NAMALWA (cell line): ENCODE measurements at places on chromosomes 11 and 22.

- DNase-seq, result no peak
These were observed 1007.7 kb downstream of the BRD1 start for GRCh38 chr22:48819961-48820360.

DNA sequence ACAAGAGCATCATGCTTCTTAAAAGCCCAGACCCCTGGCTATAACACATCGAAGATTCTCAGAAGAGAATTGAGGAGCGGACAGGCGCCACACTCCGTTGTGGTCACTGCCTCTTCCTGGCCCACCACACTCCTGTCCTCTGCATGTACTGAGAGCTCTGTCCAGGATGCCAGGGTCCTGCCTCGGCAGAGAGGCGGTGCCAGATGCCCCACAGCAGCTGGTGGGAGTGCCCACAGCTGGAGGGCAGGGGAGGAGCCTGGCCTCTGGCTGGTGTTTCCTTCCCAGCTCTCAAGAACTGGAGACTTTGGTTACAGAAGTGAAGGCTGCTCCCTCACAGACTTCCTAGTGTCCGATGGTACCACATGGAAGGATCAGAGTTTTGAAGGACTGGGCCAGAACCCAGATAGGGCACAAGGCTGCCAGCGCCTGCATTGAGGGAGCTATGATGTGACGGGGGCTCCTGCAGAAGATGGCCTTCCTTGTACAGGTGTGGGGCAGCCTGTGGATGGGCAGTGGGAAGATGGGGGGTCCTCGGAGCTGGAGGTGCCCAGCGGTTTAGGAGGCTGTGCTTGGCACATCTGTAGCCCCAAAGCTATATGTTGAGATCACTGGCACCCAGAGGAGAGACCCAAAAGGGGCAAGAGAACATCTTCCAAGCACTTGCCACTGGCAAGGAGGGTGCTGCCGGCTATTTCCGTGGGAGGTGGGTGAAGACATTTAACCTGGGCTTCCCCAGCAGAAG, 19.4 kb downstream of the RSPH14 start:
- DNase-seq, result no peak

GRCh38 chr22:25232301-25232700, 12.9 kb downstream of the CRYBB2 start:
- DNase-seq, result no peak

- no peak for DNase-seq
These were observed 41.3 kb downstream of the LRP5 start for GRCh38 chr11:68353669-68354068.

- DNase-seq, result no peak
These were observed 12.9 kb downstream of the SFI1 start for GRCh38 chr22:31509061-31509762.

DNA sequence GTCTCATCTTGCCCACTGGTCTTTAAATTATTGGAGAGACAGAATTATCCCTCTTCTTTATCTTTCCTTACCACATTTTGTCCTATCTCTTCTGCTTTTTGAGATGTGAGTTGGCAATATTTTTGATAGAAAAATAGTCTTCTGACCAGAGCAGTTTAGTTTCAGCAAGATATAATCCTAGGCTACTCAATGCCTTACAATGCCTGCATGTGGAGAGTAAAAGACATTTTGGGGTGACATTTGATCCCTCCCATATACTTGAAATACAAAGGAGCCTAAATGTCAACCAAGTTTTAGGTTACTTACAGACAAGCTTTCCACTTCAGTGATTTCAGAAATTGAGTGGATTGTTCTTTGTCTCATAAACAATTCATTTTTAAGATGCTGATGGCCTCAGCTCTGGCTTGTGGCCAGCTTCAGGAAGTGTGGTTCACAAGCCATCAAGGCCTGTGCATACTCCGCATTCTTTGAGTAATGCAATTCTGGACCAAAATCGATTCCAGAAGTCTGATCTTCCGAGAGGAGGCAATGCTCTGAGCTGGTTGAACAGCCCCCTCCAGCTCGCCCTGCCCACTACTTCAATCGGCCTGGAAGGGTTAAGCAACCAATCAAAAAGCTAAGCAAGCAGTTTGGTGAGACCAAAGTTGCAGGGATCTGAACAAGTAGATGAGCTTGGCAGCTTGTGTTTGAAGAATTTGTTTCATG, 274.4 kb downstream of the BLID start:
- no peak for DNase-seq

DNA sequence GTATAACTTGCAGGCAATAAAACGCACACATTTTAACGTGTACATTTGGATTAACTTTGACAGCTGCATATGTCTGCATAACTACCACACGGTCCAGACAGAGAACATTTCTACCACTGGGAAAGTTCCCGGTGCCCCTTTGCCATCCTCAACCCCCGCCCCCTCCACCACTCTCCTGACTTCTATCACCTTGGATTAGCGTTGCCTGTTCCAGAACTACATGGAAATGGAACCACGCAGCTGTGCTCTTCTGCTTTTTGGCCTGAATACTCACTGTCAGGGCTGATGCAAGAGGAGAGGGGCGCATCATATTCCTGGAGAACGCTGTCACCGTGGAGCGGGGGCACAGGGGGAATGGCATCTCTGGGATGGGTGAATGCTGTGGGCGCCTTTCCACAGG, 62.1 kb downstream of the LRP5 start:
- DNase-seq, result no peak

GRCh38 chr22:36331912-36332622, 55.7 kb downstream of the MYH9 start:
- peak; percentile 26 for DNase-seq

- no peak for DNase-seq
These were observed 15.9 kb downstream of the NEAT1 start for GRCh38 chr11:65438257-65439151.

DNA sequence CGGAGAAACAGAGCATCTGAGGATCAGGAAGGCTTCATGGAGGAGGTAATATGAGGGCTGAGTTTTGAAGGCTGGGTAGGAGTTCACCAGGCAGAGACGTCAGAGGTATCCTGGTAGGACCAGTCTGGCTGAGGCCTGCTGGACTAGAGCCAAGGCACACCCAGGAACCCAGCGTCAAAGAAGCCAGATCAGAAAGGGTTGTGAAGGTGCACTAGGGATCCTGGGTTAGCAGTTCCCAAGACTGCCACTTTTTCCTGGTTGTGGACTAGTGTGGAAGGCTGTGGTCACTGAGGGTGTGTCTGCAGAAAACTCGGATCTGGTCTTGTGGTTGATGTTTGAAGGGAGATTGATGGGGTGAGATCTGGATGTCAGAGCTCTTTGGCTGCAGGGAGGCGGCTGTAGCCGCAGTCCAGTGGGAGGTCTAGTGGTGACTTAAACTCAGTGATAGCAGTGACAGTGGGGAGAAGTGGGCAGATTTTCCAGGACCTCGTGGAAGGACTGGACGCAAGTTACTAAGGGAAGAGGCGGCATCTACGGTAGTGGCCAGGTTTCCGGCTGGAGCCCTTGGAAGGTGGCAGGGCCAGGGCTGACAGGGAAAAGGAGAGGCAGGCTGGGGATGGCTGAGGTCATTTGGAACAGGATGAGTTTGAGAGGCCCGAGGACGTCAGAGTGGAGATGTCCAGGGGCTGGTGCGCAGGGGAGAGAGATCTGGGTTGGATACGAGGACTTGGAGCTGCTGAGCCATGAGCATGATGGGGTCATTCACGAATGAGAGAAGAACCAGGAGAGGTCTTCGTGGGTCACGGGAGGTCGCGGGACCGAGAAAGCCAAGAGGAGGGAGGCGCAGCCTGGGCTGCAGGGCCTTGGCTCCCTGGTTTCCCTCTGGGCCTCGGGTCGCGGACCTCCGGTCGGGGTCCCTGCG, 10.9 kb downstream of the RELA start:
- DNase-seq, result no peak

DNA sequence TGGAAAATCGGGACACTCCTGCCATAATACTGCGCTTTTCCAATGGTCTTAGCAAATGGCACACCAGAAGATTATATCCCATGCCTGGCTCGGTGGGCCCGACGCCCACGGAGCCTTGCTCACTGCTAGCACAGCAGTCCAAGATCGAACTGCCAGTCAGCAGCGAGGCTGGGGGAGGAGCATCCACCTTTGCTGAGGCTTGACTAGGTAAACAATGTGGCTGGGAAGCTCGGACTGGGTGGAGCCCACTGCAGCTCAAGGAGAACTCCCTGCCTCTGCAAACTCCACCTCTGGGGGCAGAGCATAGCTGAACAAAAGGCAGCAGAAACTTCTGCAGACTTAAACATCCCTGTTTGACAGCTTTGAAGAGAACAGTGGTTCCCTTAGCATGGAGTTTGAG, 15.6 kb downstream of the PTH start:
- no peak for DNase-seq

- no peak for DNase-seq
These were observed 4.8 kb upstream of the OR8H1 start for GRCh38 chr11:56296898-56297297.

DNA sequence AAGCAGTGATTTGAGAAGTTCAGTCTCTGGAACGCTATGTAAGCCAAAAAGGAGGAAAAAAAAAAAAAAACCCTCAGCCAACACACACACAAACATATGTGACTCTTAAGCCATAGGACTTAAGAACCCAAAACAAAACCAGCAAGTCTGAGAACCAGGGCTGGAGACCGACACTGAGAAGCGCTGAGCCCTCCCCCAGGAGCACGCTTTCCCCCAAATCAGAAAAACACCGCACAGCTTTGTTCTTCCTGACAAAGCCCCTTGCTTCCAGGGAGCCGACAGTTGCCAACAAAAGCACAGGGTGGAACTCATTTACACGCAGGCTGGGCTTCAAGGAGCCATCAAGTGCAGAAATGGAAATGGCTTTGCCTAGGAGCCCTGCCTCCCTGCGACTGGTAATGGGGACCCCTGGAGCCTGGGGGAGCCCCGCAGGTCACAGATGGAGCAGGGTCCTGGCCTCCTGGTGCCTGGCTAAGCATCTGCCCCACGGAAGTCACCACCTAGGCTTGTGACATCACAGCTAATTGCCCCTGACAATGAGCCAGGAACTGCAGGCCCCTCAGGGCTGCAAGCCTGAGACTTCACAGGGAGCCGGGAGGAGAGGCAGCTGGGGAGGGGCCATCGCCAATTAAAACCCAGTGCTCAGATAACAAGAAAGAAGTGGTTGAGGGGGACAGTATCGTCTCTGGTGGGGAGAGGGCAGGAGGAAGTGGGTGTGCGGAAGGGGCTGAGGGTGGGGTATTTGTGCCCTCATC, 66.9 kb downstream of the NFAM1 start:
- DNase-seq, result no peak

DNA sequence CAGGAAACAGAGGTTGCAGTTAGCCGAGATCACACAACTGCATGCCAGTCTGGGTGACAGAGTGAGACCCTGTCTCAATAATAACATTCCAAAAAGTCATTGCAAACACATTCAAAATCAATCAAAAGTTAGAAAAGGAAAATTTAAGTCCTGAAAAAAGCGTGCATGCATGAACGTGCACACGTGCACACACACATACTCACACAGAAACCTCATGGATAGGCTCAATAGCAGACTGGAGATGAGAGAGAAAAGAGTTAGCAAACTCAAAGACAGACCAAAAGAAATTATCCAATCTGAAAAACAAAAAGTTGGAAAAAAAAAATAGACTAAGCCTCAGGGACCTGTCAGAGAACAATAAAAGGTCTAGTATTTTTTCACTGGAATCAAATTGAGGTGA, 1005.6 kb downstream of the TBC1D22A start:
- no peak for DNase-seq

GRCh38 chr11:125982348-125982730, 36.5 kb downstream of the VSIG10L2 start:
- DNase-seq, result no peak

DNA sequence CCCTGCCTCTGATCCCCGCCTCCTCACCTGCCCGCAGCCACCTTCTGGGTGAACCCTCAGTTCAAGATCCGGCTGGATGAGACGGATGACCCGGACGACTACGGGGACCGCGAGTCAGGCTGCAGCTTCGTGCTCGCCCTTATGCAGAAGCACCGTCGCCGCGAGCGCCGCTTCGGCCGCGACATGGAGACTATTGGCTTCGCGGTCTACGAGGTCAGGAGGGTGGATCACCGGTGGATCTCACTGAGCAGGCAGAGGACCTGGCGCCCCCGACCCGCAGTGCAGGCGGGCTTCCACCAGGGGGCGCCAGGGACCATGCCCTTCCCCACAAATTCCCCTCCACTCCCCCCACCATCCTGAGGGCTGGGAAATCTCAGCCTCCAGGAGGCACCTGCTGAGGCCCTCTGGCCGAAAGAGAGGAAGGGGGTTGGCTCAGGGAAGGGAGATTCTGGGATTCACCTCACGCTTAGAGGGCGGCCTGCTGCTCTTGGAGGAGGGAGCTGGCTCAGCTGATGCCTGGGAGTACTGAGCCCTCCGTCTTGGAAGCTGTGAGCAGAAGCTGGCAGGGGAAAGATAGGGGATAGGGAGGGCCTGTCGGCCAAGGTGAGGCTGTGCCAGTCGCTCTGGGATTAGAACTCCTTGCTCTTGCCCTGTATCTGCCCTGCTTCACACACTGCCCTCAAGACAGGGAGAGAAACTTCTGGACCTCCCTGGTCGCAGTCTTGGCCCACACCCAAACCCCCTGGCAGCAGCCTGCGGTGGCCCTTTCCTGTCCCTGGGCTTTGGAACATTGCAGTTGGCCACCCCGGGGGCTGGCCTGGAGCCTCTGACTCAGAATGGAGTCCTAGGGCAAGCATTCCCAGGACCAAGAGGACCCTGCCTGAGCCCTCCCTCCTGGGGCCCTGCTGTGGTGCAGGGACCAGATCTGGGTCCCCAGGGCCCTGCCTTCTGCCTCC, 23.2 kb downstream of the CAPN1 start:
- peak; percentile 58 for DNase-seq

DNA sequence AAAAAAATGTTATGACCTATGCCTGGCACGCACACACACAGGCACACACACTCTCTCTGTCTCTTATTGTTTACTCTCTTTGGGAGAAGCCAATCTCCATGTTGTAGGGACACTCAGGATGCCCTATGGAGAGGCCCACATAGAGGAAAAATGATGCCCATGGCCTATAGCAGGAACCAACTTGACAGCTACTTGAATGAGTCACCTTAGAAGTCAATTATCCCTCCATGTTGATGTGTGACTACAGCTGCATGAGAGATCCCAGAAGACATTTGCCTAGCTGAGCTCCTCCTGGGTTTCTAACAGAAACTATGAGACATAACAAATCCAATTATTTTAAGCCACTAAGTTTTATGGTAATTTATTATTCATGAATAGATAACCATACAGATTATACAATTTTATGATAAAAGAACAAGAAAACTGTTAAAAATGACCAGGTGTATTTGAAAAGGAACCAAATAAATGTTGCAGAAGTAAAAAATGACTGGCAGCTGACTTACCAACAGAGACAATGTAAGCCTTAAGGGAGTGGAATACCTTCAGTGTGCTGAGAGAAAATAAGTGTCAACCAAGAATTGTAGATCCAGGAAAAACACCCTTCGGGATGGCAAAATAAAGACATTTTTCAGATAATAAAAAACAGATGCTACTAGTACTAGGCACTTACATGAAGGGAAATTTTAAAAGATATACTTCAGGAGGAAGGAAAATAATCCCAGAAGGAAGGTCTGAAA, 403.7 kb upstream of the SYN3 start:
- no peak for DNase-seq

GRCh38 chr11:126704096-126704495, 296.5 kb downstream of the KIRREL3 start:
- no peak for DNase-seq

DNA sequence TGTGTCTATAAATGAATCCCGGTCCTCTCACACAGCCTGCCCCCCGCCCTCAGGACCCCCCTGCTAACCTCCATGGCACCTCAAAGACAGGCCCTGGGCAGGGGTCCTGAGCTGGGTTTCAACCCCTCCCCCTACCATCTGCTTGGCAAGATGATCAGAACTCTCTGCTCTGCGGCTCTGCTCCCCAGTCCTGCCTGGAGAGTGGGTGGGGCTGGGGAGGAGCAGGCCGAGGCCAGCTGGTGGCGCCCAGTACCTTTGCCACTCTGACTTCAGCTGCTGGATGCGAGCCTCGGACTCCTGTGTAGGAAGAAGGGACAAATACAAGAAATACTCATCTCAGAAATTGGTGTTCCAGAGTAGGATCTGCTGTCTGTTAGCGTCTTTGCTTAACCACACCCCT, 15.0 kb downstream of the SUN2 start:
- DNase-seq, result no peak
